ENCODE measurements at places on chromosomes 7 and 10. TPM values are rescaled to one million over a fixed set of nuclear protein-coding genes. Genes with fewer than 3 reads are reported as not detected.

- no peaks in the 10 kb centered on the region for H3K27me3 ChIP-seq
- H3K27ac ChIP-seq, result no peak overlapping the region
- no peaks in the 10 kb centered on the region for H3K36me3 ChIP-seq
- no peak overlapping the region for H3K4me3 ChIP-seq
Observed at GRCh38 chr7:144473908-144474307, 70.4 kb upstream of the NOBOX start.

DNA sequence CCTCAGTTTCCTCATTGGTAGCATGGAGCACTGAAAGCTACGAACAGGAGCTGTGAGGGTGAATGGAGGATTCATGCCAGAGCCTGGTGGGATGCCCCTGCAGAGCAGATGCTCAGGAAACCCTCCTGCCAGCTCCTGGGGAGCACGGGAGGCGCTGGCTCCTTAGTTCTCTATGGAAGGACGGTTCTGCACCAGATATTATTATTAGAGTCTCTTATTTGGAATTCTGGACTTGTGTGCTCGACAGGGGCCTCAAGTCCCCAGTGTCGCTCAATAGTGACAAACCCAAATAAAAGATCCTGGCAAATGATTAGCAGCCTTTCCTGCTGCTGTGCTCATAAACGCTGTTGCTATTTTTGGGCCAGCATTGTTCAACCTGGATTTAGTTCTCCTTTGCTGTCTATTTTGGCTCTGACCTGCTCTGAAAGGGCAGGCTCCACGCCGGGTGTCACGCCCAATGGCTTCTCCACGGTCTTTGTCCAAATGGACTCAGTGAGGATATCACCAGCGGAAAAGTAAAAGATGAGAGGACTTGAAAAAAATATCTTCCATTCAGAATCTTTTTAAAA, 23.0 kb upstream of the KLF6 start:
- H3K4me3 ChIP-seq, result peak overlapping the region; percentile 14
- H3K27ac ChIP-seq, result no peak overlapping the region
- no peaks in the 10 kb centered on the region for H3K27me3 ChIP-seq
- DNase-seq, result no peak

- DNase-seq, result no peak
- peaks cover 14% of the 10 kb centered on the region for H3K4me1 ChIP-seq
- no peaks in the 10 kb centered on the region for H3K36me3 ChIP-seq
- no peaks in the 10 kb centered on the region for H3K27me3 ChIP-seq
- no peak overlapping the region for H3K27ac ChIP-seq
Observed at GRCh38 chr7:111272092-111272491, 181.2 kb downstream of the LRRN3 start.

GRCh38 chr10:11286261-11286852, 268.7 kb downstream of the CELF2 start:
- H3K36me3 ChIP-seq, result peaks cover 10% of the 10 kb centered on the region
- DNase-seq, result peak; percentile 64
- H3K4me1 ChIP-seq, result no peaks in the 10 kb centered on the region

DNA sequence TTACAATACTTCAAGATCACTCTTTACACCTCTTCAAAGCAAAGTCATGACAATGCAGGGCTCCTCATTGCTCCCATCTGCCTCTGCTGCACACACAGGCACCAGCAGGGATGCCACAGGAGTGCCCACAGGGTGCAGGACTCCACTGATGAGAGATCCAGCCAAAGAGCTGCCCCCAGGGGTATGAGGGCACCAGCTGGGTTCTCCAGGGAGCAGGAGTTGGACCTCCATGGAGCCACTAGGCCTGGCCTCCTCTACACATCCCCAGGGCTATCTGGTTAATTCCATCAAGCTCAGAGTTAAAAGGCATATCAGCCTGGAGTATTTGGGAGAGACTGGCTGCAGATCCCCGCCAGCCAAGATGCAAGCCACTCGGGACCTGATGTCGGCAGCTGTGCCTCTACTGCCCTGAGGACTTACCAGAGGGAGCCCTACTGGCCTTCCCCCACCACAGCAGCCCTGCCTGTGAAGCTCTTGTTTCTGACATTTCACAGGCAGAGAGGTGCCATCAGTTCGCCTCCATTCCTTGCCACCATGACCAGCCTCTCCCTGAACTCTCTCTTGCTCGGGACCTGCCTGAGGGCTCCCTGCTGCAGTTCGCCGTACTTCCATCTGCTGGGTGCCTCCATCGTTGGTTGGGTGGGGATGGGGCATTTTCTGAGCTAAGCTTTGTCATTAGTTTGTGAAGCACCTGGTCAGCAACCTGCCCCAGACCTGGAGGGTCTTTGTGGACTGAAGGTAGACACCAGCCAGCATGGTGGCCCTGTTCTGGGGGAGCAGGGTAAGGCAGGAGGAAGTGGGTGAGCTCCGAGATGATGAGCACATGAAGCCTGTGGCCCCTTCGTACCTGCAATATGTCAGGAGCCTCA, 12.5 kb upstream of the TRIM8 start:
- DNase-seq, result no peak
- peak overlapping the region; percentile 97 for H3K27ac ChIP-seq
- H3K36me3 ChIP-seq, result no peaks in the 10 kb centered on the region
- H3K4me1 ChIP-seq, result peaks cover 71% of the 10 kb centered on the region

DNA sequence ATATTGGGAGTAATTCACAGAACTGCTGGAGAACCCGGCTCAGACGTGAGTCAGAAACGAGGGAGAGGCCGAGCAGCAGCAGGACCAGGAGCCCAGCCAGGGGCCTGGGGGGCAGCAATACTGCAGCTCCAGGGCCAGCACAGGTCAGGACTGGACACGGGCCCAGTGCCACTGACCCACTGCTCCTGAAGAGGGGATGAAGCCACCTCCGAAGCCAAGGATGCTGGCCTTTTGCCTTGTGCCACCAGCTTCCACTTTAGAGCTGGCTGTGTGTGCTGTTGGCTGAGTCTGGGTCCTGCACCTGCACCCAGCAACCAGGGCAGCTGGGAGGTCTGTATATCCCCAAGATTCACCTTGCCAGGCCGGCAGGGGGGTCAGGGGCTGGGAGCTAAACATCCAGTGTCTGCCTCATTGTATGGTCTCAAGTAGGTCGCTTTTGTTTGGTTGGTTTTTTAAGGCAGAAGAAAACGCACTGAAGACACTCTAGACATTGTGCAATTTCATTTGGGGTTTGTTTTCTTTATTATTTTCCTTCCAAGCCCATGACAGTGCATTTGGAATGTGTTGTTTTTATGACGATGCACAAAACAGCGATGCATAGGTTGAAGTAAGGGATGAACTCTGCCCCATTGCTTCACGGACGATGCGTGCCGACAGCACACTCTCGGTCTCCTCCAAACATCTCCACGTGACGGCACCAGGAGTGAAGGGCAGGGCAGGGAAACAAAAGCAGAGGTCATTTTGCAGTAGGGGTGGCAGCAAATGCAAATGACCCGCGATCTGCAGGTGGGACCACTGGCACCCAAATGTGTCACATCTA, 27.7 kb upstream of the INSIG1 start:
- H3K27ac ChIP-seq, result no peak overlapping the region
- DNase-seq, result no peak
- peaks cover 18% of the 10 kb centered on the region for H3K27me3 ChIP-seq
- H3K4me1 ChIP-seq, result peaks cover 12% of the 10 kb centered on the region
- no peaks in the 10 kb centered on the region for H3K36me3 ChIP-seq
- no peak overlapping the region for H3K4me3 ChIP-seq

DNA sequence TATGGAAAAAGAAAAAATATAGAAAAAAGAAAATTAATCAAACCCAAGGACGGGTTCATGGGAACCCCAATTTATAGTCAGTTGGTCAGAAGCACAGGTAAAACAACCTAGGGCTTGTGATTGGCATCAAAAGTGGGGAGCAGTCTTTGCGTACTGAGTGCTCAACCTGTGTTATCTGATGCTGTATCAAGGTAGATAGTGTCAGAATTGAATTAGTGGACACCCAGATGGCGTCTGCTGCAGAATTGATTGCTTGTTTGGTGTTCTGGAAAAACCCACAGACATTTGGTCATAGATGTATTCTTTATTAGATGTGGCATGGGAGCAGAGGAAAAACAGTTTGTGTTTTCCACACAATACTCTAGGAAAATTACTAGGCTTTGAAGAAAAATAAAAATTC, 39.6 kb downstream of the NEUROG3 start:
- H3K27me3 ChIP-seq, result peaks cover 49% of the 10 kb centered on the region
- H3K27ac ChIP-seq, result no peak overlapping the region
- H3K4me1 ChIP-seq, result no peaks in the 10 kb centered on the region
- H3K36me3 ChIP-seq, result no peaks in the 10 kb centered on the region

- peaks cover 62% of the 10 kb centered on the region for H3K4me1 ChIP-seq
- no peaks in the 10 kb centered on the region for H3K27me3 ChIP-seq
- peak overlapping the region; percentile 99 for H3K27ac ChIP-seq
- DNase-seq, result no peak
- H3K36me3 ChIP-seq, result no peaks in the 10 kb centered on the region
- no peak overlapping the region for H3K4me3 ChIP-seq
Observed at GRCh38 chr10:4247379-4247778, 462.4 kb upstream of the KLF6 start.

GRCh38 chr7:130009848-130010688, 41.1 kb downstream of the ZC3HC1 start:
- no peaks in the 10 kb centered on the region for H3K27me3 ChIP-seq
- no peak overlapping the region for H3K4me3 ChIP-seq
- peak overlapping the region; percentile 84 for H3K27ac ChIP-seq
- peaks cover 13% of the 10 kb centered on the region for H3K4me1 ChIP-seq

- H3K4me1 ChIP-seq, result no peaks in the 10 kb centered on the region
- DNase-seq, result peak; percentile 75
- H3K36me3 ChIP-seq, result no peaks in the 10 kb centered on the region
- H3K27ac ChIP-seq, result no peak within 1 kb of the TSS
- H3K4me3 ChIP-seq, result no peak within 1 kb of the TSS
Observed at GRCh38 chr10:49187950-49188761, at the start of gene TMEM273. TMEM273 (minus strand) TSS chr10:49188391; CDS start chr10:49188336, 55 bp downstream.

GRCh38 chr7:117816727-117817126, 56.5 kb downstream of the CTTNBP2 start:
- no peak overlapping the region for H3K27ac ChIP-seq
- DNase-seq, result no peak
- no peak overlapping the region for H3K4me3 ChIP-seq
- no peaks in the 10 kb centered on the region for H3K27me3 ChIP-seq
- no peaks in the 10 kb centered on the region for H3K36me3 ChIP-seq
- H3K4me1 ChIP-seq, result peaks cover 24% of the 10 kb centered on the region

GRCh38 chr7:8515640-8516185, 82.3 kb downstream of the NXPH1 start:
- no peak overlapping the region for H3K4me3 ChIP-seq
- DNase-seq, result no peak
- H3K36me3 ChIP-seq, result no peaks in the 10 kb centered on the region
- H3K4me1 ChIP-seq, result no peaks in the 10 kb centered on the region

DNA sequence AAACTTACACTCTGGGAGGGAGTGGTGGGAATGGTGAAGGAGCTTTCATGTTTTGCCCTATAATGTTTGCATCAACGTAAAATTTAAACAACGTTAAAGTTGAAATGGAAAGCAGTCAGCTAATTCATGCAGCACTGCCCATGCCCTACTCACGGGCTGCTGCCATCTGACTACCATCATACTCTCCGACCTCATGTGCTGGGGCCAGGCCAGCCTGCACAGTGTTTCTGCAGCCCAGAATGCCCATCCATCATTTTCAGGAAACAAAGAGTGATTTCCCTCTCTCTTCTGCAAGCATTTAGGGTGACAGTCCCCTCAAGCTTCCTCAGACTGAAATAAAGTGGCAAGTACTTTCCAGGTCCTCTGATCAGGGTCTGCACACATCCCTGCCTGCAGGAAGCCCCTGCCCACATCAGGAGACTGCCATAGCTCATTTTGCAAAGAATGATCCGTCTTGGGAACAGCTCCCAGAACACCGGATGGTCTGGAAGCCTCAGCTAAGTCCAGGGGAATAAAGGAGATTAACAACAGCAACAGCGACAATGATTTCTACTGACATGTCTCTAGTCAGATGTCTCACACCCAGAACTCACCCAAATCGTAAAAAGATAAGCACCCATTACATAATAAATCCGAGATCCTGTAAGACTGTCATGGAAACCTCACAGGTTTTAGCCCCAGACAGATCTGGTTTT, 40.3 kb downstream of the ARHGAP22 start:
- H3K27me3 ChIP-seq, result peaks cover 13% of the 10 kb centered on the region
- H3K4me1 ChIP-seq, result no peaks in the 10 kb centered on the region
- no peak overlapping the region for H3K4me3 ChIP-seq
- DNase-seq, result peak; percentile 67

DNA sequence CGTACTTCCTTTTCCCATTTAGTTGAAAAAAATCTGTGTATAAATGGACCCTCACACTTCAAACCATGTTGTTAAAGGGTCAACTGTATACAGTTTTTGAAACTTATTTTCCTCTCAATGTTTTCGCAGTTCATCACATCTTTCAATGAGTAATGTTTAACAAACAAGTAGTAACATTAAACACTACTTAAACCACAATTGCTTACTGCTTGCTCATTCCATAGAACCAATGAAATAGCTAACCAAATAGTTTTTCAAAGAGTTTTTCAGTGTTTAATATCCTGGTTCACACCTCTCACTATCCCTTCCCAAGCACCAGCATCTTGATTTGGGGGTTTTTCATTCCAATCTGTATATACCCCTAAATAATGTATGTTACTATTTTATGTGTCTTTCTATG, 9.1 kb downstream of the SEM1 start:
- H3K27me3 ChIP-seq, result no peaks in the 10 kb centered on the region
- peaks cover 5% of the 10 kb centered on the region for H3K36me3 ChIP-seq
- H3K4me3 ChIP-seq, result no peak overlapping the region
- no peak overlapping the region for H3K27ac ChIP-seq

DNA sequence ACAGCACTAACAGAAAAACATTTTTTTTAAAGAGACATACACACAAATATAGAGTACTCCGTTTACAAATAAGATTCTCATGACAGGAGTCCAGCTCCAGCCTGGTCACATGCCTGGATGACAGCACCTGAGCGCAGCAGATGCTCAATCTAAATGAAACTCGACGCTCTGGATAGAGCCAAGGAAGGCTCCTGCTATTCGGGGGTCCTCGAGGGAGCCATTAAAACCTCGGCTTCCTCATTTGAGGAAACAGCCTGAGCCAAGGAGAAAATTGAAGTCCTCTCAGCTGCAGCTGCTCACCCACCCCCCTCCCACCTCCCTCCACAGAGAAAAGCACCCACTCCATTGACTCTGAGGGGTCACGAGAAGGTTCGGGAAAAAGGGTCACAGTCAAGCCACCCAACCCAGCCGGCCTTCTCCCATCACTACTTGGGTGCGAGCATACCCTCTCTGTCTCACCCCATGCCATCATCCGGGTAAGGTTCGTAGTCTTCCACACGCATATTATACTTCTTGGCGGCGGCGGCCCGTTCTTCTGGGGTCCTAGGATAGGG, 673 bp downstream of the NDUFB8 start:
- H3K36me3 ChIP-seq, result peaks cover 18% of the 10 kb centered on the region
- H3K4me1 ChIP-seq, result peaks cover 12% of the 10 kb centered on the region
- peak overlapping the region; percentile 96 for H3K27ac ChIP-seq
- peak overlapping the region; percentile 100 for H3K4me3 ChIP-seq

GRCh38 chr10:95767884-95768556, 12.1 kb downstream of the ENTPD1 start:
- no peak overlapping the region for H3K4me3 ChIP-seq
- H3K27ac ChIP-seq, result no peak overlapping the region
- no peaks in the 10 kb centered on the region for H3K27me3 ChIP-seq
- H3K36me3 ChIP-seq, result no peaks in the 10 kb centered on the region

GRCh38 chr7:79880312-79880711, 254.3 kb upstream of the GNAI1 start:
- no peak for DNase-seq
- no peaks in the 10 kb centered on the region for H3K4me1 ChIP-seq
- H3K27me3 ChIP-seq, result peaks cover 30% of the 10 kb centered on the region
- H3K27ac ChIP-seq, result no peak overlapping the region
- H3K36me3 ChIP-seq, result no peaks in the 10 kb centered on the region

The TAS2R41 gene
- not detected for total RNA-seq

The HOXA1 gene
- total RNA-seq, result not detected

The MUC3A gene
- not detected for total RNA-seq

The HOGA1 gene
- not detected for total RNA-seq

The KLF14 gene
- not detected for total RNA-seq

The AKR1C8 gene
- not detected for total RNA-seq
